ENCODE measurements at places on chromosomes 6 and 20.

DNA sequence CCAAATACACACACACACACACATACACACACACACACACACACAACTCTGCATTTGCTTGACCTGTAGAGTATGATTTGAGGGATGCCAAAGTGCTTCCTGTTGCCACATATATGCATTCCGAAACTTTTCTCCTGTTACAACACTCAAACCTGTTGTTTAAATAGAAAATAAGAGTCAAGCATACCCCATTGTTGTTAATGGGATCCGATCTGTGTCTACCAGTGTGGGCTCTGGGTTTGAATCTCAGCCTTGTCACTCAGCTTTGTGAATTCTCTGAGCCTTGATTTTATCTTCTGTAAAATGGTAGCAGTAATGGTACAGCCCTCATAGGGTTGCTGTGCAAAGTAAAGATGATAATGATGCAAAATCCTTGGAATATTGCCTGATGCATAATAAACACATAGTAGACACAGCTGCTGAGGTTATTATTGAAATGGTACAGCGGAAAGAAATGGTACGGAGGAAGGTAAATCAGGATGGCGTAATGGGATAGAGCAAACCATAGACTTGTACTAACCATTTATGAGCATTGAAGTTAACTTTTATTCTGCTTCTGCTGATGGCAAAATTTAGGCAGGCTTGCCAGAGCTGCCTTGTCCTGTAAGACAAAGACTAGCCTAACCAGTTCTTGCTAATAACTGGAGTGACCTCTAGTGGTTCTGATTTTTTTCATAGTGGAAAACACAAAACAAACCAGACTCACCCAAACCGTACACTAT is 113.5 kb upstream of the PHACTR1 start:
- DNase-seq, result no peak

DNA sequence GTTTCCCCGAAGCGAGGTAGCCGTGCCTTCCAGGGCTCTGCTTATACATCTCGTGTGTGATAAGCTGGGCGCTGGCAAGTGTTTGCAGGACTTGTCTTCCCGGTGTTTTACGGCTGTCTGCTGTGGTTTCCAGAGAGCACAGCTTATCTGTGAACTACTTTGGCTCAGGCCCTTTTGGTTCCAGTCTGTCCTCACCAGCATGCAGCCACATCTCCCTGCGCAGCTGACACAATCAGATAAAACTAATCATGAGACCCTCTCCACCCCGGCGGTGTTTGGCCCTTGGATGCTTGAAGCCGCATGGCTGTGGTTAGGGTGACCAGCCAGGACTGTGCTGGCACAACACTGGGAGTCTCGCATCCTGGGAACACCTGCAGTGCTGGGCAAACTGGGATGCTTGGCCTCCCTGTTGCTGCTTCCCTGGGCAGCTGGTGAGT is 241.8 kb upstream of the FOXQ1 start:
- DNase-seq, result no peak

DNA sequence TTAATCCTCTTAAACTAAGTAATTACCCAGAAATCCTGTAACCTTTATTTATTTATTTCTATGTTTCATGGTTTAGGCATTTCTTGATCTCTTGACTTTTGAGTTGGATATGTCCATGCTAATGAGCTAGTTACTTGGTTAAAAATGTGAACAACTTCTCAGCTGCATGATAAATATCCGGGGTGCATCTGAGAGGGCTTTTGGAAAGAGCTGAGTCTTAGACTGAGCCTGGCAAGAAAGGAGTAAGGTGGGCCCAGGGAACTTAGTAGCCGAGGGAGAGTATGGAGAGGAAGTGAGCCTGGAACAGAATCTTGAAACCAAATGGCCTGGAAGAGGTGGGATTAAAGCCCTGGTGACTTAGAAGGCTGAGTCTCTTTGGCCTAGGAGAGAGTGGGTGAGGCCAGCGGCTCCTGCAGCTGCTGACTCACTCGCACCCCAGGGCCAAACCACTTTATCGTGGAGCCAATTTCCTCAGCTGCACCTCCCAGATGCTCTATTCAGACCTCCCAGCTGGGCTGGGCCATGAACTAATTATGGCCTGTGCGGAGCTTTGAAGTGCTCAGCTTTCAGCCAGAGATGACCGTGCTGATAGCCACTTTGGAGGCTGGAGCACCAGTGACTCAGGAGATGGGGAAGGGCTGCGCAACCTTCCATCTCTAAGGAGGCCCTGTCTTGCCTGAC is 19.1 kb downstream of the TGM3 start:
- DNase-seq, result no peak

DNA sequence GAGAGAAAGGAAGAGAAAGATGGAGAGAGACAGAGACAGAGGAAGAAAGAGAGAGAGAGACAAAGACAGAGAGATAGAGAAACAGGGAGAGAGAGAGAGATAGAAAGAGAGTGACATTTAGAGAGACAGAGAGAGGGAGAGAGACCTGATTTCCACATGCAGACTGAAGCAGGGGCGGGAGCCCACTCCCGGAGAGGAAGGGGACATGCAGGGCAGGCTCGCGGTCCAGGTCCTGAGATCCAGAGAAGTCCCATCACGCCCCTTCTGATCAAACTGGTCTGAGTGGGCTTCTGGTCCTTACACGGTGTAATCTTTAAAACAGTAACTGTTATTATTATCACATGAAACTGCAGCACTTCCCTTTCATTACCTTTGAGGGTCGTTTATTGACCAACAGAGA is 62.2 kb downstream of the PHACTR3 start:
- DNase-seq, result no peak

DNA sequence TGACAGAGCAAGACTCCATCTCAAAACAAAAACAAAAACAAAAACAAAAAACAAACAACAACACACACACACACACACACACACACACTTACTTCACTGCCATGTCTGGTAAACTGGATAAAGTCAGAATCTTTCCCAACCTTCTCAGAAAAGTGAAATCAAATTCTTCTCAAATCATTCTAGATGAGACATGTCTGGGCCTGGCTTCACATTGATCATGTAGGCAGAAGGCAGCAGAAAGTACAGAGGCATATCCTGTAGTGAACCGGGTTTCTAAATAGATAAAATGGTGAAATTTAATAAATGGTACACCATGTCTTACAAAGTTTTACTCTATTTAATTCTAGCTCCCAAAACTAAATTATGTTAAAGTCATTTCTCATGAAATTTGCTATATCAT is 14.9 kb upstream of the MRS2 start:
- DNase-seq, result no peak

DNA sequence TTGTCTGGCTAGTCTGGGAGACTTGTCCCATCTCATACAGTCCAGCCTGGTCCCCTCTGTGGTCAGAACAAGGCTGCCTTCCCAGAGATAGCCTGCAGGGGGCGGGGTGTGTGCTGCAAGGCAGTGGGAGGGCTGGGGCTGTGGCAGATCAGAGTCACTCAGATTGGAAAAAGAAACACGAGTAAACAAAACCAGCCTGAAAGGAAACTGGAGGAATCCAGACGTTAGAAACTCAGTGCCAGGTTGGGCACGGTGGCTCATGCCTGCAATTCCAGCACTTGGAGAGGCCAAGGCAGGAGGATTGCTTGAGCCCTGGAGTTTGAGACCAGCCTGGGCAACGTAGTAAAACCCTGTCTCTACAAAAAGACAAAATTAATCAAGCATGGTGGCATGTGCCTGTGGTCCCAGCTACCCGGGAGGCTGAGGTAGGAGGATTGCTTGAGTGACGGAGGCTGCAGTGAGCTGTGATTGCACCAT is 20.2 kb downstream of the LEMD2 start:
- peak; percentile 44 for DNase-seq

- no peak for DNase-seq
Measured at GRCh38 chr20:31788578-31788977, 30.6 kb upstream of the MYLK2 start.

GRCh38 chr6:52132292-52132691 is 44.9 kb upstream of the PKHD1 start:
- DNase-seq, result no peak

- no peak for DNase-seq
Measured at GRCh38 chr6:80357674-80358073, 251.2 kb downstream of the BCKDHB start.

DNA sequence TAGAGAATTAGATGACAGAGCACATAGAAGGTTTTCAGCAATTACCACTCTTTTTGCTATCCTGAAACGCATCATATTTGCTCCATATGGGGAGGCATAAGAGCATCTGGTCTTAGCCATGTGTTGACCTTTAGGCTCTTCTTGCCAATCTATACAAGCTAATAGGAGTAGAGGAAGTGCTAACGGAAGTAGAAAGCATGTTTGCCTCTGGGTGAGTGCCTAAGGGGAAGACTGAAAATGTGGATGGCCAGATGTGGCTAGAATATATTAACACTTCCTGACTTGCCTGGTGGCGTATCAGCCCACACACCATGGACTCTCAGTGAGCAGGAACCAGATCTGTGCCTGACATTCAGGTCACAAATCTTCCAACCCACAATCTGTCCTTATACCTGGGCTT is 136.3 kb downstream of the LRRC1 start:
- no peak for DNase-seq

DNA sequence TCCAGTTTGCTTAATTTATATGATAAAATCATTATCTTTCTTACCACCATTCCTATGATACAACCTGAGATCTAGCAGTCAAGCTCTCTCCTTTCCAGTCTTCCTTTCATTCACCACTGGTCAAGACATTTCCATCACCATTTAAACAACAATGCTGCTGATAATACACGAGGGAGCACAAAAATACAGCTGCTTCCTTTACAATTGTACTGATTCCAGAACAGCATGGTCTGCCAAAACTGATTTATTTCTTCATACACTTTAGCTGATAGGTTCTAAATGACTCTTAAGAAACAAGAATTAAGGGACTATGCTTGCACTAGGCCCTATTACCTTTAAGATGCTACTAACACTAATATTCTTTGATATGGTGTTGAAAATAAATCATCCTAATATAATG is 65.0 kb downstream of the EPM2A start:
- no peak for DNase-seq

- DNase-seq, result no peak
Measured at GRCh38 chr20:11261533-11262000, 587.8 kb upstream of the JAG1 start.

DNA sequence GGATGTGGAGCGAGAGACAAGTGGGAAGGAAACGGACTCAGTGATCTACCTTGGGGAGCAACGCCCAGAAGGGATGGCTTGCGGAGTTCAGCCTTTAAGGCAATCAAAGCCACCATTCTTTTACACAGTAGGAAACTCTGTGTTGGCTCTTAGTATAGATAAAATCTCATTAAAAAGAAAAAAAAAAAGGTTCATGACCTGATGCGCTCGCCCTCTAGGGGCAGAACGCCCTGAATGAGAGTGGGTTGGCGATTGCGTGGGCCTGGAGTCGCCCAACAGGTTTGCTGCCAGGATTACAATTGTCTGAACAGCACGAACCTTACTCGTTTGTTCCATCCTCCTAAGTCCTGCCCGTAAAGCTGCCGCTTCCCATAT is 1.2 kb downstream of the TPD52L1 start:
- DNase-seq, result no peak

GRCh38 chr20:6104493-6105188 is 18.2 kb downstream of the FERMT1 start:
- no peak for DNase-seq

DNA sequence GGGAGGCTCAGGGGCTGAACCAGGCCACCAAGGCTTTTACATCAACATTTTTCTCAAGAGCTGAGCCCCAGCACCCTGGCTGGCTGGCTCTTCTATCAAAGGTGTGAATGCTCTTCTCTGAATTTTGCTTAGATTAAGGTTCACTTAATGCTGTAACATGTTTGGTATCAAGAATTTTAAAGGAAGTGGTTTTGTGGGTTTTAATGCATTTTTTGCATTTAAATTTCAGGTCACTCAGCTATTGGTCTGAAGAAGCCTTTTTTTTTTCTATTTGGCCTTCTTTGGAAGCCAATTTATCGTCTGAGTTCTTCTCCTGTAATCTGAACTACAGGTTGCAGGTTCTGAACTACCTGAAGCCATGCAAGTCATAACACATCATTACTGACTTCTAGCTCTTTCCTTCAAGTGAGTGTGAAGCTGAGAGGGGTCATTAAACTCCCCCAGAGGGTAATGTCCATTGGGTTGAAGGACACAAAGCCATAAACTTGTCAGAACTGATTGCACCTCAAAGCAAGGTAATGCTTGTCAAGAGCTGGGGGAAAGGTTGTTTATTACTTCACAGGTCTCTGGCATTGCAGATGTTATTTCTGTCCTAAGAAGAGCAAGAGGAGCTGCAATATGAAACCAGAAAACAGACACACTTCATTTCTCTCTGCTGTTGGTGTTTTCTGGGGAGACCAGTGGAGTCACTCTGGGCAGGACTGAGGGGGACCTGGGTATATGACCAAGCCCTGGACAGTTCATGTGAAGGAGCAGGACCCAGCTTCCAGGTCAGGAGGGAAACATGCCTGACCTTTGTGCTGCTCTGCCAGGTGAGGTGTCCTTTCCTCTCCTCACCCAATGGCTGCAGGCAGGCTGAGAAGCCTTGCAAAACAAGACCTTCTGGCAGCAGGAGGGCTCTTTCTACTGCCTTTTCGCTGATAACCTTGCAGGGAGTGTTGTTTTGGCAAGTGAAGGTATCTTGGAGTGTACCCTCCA is 26.1 kb upstream of the NEDD9 start:
- peak; percentile 15 for DNase-seq

DNA sequence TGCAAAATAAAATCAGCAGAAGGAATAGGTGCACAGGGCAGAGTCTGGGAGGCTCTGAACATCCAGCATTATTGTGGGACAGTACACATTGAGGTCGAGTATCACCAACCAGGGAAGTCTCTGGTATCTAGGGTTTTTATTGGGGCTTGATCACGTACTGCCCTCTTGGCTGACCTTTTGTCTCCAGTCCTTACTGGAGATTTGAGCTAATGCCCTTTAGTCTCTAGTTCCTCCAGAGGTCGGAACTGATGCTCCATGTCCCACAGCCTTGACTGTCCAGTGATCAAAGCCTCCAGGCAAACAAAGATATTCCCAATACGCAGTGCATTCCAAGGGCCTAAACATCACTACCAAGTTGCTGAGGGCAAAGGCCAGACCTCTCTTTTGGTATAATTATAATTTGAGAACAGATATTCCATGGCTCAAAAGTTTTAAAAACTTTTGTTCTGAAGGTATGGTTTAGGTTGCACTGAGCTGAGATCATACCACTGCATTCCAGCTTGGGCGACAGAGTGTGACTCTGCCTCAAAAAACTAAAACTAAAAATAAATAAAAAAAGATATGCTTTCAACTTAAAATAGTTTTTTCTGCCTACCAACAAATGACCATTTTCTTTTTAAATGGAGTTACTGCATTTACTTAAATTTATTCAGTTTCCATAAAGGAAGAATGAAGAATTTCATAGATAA is 56.9 kb upstream of the DYNLRB1 start:
- DNase-seq, result no peak

DNA sequence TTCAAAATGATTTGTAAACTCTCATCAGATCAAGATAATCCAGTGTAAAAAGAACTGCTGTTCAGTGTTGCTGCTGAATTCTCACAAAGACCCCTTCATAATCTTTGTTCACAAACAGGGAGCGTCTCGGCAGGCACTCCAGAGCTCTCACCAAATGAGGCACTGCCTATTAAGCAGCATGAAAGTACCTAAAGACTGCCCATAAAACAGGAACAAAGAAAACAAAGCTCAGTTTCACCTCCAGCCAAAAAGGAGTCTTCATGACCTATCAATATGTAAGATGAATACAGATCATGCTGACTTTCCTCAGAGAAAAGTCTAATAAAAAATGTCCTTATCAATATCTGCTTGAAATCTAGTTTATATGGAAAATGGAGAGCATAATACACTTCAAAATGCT is 41.8 kb downstream of the GPR63 start:
- no peak for DNase-seq

Data from stimulated activated CD8-positive, alpha-beta memory T cell treated with anti-CD3 and anti-CD28 coated beads, Interleukin-7, amount 100 ng/mL, for 4 hours (primary cell).